Activated CD4-positive, CD25-positive, alpha-beta regulatory T cell (primary cell): ENCODE measurements at places on chromosomes 7 and 10.

GRCh38 chr7:30816645-30817370, 45.6 kb downstream of the MINDY4 start:
- no peak for DNase-seq

- DNase-seq: peak; percentile 24
Measured at GRCh38 chr7:73707045-73707631, 12.3 kb downstream of the STX1A start.

DNA sequence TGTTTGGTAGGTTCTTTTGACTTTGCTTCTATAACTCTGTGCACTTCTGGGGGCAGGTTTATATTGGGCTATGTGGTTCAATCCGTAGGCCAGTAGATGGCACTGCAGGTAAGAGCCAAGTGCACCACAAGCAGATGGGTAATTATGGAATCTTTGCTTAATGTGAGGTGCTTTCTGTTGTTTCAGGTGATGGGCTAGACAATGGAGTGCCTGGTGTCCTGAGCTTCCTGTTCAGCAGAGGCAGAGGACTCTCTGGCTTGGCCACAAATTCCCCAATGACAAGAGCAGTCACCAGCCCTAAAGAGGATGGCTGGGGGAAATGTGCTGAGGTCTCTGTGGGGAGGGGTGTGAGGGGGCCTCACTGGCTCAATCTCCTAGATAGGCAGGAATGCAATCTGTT, 455.0 kb downstream of the CCSER2 start:
- no peak for DNase-seq

GRCh38 chr7:74454021-74454924, 567 bp downstream of the GTF2IRD1 start:
- DNase-seq: no peak

DNA sequence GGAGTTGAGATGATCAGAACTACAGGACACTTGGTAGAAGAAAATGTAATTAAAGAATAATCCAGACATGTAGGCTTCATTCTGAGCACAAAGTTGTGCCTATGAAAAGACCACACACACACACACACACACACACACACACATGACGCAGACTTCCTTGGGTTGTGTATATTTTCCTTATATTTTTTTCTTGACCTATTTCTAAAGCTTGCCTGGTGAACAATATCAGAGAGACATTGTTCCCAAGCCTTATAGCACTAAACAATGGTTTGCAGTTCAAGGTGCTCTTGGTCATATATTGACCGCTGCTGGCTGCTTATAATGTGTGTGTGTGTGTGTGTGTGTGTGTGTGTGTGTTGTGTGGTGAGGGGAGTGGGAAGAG, 202.7 kb downstream of the PRPF18 start:
- no peak for DNase-seq
